NCI-H2081 treated with DMSO at 0.1 percent for 48 hours (cell line): ENCODE measurements at places on chromosomes 3 and 15.

GRCh38 chr3:113495035-113495434 lies 19.9 kb downstream of the SPICE1 start:
- no peak for DNase-seq

- no peak for DNase-seq
Measured at GRCh38 chr3:29695643-29696198, 414.9 kb downstream of the RBMS3 start.

GRCh38 chr3:58321791-58322190 lies 10.9 kb upstream of the PXK start:
- DNase-seq, result no peak

DNA sequence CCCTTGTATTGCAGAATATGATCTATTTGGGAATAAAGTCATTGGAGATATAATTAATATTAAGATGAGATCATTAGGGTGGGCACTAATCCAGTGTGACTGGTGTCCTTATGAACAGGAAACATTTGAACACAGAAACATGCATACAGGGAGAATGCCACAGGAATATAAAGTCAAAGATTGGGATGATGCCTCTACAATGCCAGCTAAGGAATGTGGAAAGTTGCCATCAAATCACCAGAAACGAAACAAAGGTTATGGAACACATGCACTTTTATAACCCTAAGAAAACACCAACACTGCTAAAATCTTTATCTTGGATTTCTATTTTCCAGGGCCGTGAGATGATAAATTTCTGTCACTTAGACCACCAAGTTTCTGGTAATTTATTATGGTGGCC lies 442.4 kb upstream of the BCHE start:
- DNase-seq, result no peak

- no peak for DNase-seq
Measured at GRCh38 chr15:96595951-96596350, 265.5 kb downstream of the NR2F2 start.
